ENCODE measurements at places on chromosomes 6 and 20.

DNA sequence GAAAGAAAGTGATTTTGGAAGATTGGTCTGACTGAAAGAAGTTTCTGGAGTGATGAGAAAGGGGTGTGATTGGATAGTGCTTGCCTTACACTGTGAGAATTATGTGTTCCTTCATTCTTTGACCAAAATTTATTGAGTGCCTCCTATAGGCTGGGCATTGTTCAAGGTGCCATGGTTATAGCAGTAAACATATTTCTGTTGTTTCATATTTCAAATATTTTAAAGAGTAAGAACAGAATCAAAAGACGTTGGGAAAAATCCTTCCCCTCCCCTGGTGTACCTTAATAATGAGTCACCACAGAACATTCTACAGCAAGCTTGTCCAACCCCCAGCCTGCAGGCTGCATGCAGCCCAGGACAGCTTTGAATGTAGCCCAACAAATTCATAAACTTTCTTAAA, 78.6 kb downstream of the GCLC start:
- DNase-seq, result no peak

DNA sequence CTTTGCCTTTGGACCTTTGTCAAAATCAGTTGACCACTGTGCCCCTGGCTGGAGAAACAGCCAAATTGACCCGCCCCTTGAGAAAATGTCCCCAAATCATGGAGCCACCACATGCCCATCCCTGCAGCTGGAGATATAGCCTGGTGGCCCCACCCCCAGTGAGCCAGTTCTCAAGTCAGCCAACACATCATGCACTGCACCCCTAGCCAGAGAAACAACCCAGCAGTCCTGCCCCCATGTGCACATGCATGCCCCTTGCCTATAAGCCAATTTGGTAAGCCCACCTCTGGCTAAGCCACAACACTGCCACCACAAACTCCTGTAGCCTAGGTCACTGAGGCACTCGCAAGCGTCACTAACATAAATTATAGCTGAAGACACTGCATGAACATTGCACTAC, 174.2 kb upstream of the ECI2 start:
- no peak for DNase-seq

- DNase-seq, result no peak
These were observed 280.6 kb downstream of the SLC35F1 start for GRCh38 chr6:118187568-118188164.

DNA sequence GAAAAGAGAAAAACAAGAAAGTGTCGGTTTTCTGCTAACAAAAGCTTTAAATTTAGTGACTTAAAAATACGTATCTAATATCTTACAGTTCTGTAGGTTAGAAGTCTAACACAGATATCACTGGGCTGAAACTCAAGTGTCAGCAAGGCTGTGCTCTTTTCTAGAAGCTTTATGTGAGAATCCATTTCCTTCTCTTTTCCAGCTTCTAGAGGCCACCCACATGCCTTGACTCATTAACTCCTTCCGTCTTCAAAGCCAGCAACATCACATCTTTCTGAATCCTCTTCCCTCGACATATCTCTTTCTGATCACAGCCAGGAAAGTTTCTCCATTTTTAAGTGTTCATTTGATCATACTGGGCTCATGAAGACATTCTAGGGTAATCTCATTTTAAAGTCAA, 262.0 kb downstream of the MAFB start:
- DNase-seq, result no peak

- DNase-seq, result no peak
These were observed 1.2 kb downstream of the VARS1 start for GRCh38 chr6:31794294-31794865.

GRCh38 chr6:153312634-153313033, 181.6 kb upstream of the RGS17 start:
- no peak for DNase-seq

- no peak for DNase-seq
These were observed 28.3 kb downstream of the COL20A1 start for GRCh38 chr20:63321148-63321831.

GRCh38 chr6:66926060-66926459, 1219.0 kb upstream of the EYS start:
- no peak for DNase-seq

DNA sequence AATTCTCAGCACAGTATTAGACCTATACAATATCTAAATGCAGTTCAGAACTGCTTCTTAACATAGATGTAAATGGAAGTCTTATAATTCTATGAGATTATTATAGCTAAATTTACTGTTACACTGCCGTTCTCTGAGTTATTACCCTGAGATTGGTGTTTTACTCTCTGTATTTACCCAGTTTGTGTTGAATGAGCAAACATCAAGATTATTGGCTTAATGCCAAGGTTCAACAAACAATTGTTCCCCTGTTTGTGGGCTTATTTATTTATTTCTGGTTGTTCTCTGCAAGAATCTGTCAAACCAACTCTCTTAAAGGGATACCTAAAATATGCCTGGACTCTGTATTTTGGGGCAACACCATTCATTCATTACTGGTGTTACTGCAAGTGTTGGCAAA, 5.2 kb upstream of the STMND1 start:
- no peak for DNase-seq

GRCh38 chr6:14730654-14731053, 515.2 kb upstream of the JARID2 start:
- no peak for DNase-seq

GRCh38 chr6:106488494-106489370, 128.2 kb downstream of the CRYBG1 start:
- no peak for DNase-seq
